Spinal cord (tissue), 10 donors: ENCODE measurements at places on chromosomes 5 and 9.

- no peak for DNase-seq
These were observed 46.5 kb upstream of the GDNF start for GRCh38 chr5:37886242-37886905.

DNA sequence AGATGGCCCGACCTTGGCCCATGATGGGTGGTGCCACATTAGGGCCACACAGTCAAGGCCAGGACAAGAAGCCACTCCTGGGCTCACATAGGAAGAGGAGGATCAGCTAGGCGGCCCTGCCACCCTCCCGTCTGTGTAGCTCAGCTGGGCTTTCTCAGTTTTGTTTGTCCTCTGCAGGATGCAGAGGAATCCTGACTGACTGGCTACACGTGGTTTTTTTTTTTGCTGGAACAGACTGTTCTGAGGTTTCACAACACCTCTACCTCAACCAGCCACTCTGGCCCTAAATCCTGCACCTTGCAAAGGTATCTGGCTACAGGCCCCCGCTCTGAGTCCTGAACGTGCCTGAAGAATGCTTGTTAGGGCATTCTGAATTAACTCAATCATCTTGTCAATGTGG is 88.3 kb upstream of the MSX2 start:
- no peak for DNase-seq

- no peak for DNase-seq
These were observed 56.1 kb downstream of the CHD1 start for GRCh38 chr5:98872674-98873073.

DNA sequence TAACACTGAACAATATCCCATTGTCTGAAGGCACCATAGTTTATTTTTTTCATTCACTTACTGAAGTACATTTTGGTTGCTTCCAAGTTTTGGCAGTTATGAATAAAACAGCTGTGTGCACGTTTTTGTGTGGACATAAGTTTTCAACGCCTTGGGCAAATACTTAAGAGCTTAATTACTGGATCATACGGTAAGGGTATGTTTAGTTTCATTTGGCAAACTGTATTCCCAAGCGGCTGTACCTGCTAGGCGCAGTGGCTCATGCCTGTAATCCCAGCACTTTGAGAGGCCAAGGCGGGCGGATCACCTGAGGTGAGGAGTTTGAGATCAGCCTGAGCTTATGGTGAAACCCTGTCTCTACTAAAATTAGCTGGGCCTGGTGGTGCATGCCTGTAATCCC is 63.7 kb upstream of the FAM120A start:
- no peak for DNase-seq
